Neural crest cell (in vitro differentiated cells): ENCODE measurements at places on chromosomes 1 and 21. TPM values are rescaled to one million over a fixed set of nuclear protein-coding genes. Genes with fewer than 3 reads are reported as not detected.

DNA sequence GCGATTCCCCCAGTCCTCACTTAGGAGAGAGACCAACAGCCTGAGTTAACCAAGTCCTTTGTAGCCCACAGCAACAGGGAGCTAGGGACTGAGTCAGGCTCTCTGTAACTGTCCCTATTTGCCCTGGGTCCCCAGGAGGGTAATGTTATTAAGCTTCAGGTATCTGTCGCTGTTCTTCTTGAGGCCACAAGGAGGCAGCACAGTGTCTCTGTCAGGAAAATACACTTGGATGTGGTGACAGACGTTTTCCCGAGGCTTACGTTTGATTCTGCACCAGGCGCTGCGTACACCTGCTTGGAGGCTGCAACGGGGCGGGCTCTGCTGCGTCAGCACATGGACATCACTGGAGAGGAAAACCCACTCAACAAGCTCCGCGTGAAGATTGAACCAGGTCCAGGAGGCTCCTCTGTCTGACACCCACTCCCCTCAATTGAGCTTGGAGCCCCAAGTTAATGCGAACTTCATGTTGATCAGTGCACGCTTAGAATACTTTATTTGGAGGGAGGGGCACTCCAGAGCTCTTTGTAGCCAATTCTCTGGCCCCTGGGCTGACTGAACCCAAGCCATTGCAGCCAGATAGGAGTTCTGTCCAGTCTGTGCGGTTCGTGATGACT lies 10.7 kb upstream of the ELF3 start:
- DNase-seq, result peak; percentile 35

DNA sequence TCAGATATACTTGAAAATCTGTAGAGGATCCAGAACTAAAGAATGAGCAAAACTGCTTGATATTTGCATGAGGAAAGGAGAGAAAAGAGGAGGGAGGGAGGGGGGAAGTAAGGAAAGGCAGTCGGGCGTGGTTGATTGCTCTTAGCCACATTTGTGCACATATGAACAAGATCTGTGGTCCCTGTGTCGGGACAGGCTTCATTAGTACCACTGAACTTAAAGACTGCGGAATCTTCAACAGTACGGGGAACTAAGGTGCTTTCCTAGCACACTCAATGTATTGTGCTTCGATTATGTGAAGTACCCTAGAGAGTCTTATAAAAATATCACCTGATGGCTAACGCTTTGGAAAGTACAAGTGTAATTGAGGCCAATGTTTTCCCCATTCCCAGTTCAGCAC lies 59.9 kb downstream of the ZBTB18 start:
- no peak for DNase-seq

The PLD5 gene
- 0.84 and 1.1 TPM in 2 replicates for total RNA-seq

The SLC2A5 gene
- not detected in 2 replicates for total RNA-seq

- no peak for DNase-seq
These were observed 70.9 kb upstream of the COL6A1 start for GRCh38 chr21:45910548-45911221.

The RXFP4 gene
- not detected in 2 replicates for total RNA-seq

- no peak for DNase-seq
These were observed 7.7 kb downstream of the C1orf226 start for GRCh38 chr1:162389021-162389818.

DNA sequence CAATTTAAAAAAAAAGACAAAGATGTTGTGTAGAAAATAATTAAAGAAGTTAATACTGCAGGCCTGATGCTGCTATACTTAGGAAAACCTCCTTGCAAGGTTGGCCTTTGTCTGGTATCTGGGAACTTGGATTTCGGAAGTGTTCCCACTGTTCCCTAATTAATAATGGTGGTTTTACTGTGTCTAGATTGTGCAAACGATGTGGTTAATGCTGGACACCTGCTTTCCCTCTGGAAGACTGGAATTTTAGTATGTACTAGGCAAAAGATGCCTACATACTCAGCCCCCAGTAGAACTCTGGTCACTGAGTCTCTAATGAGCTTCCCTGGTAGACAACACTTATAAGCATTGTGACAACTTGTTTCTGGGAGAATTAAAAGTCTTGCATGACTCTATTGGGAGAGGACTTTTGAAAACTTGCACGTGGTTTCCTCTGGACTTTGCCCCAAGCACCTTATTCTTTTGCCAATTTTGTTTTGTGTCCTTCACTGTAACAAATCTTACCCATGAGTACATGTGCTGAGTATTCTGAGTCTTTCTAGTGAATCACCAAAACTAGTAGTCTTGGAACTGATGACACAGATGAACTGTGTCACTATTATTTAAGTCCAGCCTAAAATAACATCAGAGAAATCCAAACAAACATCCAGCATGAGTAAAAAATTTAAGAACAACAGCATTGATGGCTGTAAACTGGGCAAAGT lies 40.4 kb downstream of the LIN9 start:
- DNase-seq, result no peak

The CYP4Z1 gene
- total RNA-seq, result not detected in 2 replicates

- no peak for DNase-seq
These were observed 473.3 kb downstream of the MRPL39 start for GRCh38 chr21:25133939-25134338.

The KCNN3 gene
- 0.84 and 1.1 TPM in 2 replicates for total RNA-seq

The NEXN gene
- 1.2 and 2.0 TPM in 2 replicates for total RNA-seq

DNA sequence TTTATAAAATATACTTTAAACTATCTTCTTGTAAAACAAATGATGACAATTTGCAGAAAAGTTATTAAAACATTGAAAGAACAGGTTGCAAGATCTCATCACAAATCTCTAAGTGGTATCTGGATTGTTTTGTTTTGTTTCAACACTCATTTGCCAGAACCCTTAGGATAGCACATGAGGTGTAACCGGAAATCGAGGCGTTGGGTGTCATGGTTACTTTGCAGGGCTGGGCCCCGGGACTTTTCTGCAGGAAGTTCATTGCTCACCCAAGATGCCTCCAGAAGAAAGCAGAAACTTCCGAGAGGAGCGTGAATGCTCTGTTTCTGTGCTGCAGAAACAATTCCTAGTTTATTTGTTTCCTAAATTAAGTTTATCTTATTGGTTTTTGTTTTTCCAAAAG lies 2.5 kb downstream of the DISC1 start:
- DNase-seq, result no peak

The ZNF326 gene
- total RNA-seq, result 42.9 and 43.8 TPM in 2 replicates

DNA sequence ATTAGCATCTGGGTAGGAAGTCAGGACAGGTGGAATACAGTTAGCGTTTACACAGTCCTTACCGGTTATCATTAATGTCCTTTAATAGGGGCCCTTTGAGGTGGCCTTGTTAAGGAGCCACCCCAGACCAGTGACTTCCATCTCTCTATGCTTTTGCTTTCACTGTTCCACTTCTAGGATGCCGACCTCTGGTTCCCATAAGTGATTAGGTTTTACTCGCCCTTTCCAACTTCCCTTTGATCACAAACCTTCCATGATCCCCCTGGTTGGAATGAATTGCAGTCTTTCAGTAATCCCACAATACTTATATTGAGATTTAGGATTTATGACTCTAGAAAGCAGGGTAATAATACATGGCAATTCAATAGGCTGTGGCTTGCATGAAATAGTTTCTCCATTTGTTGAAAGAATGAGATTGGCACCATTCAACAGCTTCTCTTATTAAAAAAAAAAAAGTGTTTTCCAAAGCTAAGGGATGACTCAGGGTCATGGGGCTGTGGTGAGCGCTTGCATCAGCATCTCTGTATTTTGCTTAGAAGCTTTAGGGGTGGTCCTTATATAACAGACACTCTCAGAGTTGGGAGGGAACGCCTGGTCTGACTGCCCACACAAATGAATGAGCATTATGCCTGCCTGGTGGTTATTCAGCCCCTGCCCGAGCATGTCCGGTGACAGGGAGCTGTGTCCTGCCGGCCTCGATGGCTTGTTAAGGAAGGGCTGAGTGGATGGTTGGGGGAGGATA lies 110.5 kb downstream of the CNIH3 start:
- DNase-seq, result no peak
